GM18507 (cell line): ENCODE measurements at places on chromosomes 6 and 20.
A peak's percentile ranks its signal among the peaks of the same experiment; 100 is the strongest.

DNA sequence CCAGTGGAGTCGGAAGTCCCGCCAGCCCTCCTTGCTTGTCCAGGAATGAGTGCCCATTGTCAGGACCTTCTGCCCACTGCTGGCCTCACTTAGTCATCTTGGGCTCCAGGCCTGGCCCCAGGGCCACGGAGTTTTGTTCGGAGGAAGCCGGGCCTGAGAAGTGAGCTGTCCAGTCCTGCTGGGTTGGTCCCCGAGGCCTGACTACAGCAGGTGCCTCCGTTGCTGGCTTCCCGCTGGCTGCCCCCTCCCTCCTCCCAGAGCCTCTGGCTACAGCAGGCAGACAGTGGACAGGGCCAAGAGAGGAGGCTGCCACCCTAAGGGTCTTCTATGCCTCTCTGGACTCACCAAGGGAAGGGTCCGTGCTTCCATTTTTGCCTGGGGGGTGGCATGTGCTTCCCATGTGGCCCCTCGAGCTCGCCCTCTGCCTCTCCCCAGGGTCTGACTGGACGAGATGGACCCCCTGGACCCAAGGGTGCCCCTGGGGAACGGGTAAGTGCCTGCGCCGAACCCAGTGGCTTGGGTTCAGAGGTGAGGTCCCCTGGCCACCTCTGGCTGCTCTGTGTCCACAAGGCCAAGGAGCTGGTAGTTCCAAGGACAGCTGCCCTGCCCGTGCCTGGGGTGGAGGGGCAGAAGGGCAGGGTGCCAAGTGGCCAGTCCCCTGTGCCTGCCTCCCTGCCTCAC lies 2.8 kb downstream of the COL9A3 start:
- no peak for DNase-seq

DNA sequence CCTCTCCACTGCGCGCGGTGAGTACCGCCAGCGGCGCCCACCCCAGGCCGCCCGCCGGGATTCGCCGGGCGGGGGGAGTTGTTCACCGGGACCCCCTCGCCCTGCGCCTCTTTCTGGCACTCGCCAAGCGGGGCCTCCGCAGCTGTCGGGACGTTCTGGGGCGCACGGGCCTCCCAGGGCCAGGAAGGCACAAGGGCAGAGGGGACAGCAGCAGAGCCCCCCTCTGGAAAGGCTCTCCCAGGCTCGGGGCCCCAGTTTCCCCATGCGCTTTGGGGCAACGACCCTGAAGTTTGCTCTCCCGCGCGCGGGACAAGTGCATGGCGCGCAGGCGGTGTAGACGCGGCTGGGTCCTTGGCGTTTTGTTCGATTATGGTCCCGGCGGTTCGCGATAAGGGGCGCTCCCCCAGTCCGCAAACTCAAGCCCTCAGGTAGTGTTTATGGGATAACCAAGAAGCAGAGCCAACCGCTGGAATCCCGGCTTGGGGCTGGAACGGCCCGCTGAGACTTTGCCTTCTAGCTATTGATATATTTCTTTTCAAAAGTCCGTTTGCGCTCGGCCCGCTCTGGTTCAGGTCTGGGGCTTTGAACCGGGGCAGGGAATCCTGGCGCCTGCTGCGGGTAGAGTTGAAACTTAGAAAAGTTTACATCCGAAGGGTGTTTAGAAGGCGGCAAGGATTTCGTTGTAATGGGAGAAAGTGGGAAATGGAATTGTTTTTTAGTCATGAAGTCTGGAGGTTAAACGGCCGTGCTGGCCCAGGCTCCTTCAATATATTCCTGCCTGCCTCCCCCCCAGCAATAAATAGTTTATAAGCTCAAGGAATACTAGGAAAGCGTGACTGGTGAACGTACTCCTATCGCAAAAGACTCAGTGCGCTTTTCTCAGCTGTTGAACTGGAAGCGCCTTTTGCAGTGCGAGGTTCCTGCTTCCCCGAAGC lies 595 bp downstream of the EYA2 start:
- DNase-seq, result no peak

DNA sequence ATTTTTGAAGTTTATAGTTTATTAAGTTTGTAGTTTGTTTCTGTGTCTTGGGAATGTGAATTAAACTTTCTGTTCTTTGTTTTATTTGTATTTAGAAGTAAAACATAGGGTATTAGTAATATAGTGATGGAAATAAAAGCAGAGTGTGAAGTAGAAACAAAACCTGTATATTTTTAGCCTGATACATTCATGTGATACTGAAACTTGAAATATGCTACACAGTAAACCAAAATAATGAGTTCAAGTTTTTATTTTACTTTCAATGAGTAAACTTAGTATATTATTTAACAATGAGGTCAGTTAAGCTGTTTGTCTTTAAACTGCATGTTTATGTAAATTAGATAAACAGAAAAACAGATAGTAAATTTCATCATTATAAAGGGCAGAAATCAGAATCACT lies 1592.6 kb downstream of the GRIK2 start:
- DNase-seq, result no peak

DNA sequence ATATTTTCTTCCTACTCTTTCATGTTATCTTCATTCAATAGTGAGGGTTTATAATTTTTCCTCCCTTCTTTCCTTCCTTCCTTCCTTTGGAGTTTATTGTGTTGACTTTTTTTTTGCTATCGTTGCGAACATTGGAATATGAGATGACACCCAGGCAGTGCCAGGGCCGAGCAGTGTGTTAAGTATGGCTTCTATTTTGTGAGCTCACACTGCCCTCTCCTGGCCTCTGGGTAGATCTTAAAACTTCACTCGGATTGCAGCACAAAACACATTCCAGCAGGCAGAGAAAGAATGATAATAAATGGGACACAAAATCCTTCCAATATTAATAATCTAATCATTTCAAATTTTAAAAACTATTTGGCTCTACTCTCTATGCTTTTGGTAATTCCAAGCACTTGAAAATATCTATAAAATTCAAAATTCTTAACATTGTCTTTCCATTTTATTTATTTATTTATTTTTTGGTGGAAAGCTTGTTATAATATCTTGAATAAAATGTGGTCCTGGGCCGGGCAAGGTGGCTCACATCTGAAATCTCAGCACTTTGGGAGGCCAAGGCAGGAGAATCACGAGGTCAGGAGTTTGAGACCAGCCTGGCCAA lies 147.4 kb upstream of the OLIG3 start:
- peak; percentile 35 for DNase-seq

GRCh38 chr6:119521251-119521650 lies 171.7 kb upstream of the MAN1A1 start:
- DNase-seq, result no peak

- DNase-seq, result no peak
Observed at GRCh38 chr6:151081656-151082055, 158.1 kb upstream of the AKAP12 start.

- no peak for DNase-seq
Observed at GRCh38 chr6:14436592-14437132, 319.1 kb downstream of the CD83 start.

- no peak for DNase-seq
Observed at GRCh38 chr6:87334683-87335082, 5.6 kb upstream of the GJB7 start.

GRCh38 chr6:159077123-159077522 lies 32.3 kb upstream of the TAGAP start:
- no peak for DNase-seq

DNA sequence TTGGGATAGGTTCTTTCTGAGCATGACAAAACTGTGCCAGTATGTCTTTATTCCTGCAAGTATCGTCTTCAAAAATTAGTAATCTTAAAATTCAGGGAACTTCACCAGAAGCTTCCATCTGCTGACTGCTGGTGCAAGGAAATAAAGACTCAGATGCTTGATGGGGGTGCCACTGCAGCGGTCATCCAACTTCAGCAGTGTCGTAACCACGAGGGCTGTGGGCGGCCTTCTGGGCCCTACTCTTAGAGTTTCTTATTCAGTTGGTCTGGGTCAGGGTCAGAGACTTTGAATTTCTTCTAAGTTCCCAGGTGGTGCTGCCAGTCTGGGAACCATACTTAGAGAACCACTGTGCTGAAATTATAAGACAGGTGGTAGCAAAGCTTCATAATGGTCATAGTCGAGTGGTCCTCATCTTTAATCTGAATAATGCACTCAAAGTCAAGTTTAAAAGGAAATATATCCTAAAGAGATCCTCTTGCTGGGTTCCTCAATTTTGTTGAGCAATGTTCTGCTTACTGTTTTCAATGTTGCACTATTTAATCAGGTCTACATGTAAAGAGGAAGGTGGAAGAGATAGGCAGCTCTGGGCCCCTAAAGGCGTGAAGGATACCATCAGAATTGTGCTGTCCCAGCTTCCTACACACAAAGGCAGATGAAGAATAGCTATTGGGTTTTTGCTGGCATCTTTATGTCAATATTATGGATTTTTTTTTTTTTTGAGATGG lies 165.4 kb upstream of the GMDS start:
- no peak for DNase-seq

DNA sequence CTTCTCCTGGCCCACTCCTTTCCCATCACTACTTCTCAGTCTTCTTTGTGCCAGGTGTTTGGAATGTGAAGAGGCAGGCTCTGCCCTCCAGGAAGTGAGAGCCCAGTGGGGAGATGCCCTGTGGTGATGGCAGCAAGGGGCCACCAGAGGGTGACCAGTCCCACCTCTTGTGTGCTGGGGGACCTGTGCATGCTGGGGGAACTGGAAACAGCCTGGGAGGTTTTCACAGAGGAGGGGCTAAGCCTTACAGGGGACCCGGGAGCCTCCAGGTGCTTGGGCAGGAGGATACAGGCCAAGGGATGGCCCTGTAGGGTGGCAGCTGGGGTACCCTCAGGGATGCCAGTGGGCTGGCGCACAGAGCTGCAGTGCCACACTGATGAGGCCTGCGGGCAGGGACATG lies 72.3 kb downstream of the RAMACL start:
- DNase-seq, result no peak

DNA sequence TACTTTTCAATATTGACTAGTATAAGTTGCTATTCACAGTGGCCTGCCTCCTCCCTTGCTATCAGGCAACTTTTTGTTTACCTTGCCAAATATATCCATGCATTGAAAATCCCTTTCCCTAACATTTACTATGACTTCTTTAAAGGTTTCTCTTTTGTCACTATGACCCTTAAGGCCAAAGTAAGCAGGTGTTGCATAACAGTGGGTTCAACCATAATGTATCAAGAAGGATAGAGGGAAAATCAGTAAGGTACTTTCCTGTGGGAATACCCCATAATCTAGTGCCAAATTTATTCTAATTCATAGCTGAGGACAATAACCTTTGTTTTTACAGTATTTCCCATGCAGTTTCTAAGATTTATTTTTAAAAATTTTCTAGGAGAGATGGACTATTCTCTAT lies 527.6 kb downstream of the CDKAL1 start:
- no peak for DNase-seq

- peak; percentile 29 for DNase-seq
Observed at GRCh38 chr6:32785781-32786533, 22.6 kb upstream of the HLA-DQB2 start.

DNA sequence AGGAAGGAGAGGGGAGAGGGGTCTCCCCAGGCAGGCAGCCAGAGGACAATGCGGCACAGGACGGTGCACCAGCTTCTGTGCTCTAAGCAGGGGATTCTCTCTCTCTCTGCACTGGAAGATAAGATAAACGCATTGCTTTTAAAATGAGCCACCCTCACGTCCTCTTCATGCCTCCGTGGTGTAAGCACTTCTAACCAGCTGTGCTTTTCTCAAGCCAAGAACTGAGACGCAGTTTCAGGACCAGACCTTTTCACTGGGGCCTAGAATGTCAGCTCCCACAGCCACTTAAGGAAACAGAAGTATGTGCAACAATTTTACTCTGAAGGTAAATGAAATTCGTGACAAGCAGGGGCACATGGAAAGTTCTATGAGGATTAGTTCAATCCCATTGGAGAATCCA lies 82.4 kb downstream of the PSMB1 start:
- no peak for DNase-seq

DNA sequence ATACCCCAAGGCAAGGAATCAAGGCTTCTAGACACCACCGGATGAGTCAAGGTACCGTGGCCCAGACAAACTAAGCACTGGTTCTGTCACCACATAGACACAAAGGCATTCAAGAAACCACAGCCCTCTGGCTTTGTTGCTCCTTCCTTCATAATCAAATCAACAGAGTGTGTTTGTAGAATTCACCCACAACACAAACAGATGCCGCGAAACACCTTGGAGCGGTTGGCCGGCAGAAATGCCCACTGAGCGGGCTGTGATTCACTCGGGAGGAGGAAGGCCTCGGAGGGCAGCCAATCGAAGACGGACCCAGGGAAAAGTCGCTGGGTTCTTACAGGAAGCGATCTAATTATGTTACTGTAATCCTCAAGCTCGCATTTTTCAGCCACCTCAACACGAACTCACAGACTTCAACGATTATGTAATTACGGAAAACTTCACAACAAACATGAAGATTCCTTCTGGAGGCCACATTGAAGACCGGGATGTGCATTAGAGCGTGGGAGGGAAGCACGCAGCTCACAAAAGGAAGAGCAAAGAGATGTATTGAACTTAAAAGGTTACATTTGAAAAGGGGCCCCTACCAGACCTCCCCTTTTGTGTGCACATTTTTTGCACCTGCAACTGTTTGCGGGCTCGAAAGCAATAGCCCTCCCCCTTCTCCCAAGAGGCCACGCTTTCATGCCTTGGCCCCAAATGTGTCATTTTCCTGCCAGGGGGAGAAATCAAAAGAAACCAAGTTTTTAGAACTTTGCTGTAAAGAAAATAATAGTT lies 184.7 kb upstream of the PREP start:
- DNase-seq, result no peak

GRCh38 chr20:25005661-25006060 lies 13.1 kb upstream of the APMAP start:
- no peak for DNase-seq

- no peak for DNase-seq
Observed at GRCh38 chr6:1701668-1702353, 92.1 kb downstream of the FOXC1 start.

GRCh38 chr20:32418376-32418775 lies 60.2 kb downstream of the ASXL1 start:
- no peak for DNase-seq

GRCh38 chr6:82521369-82521768 lies 157.8 kb downstream of the TPBG start:
- no peak for DNase-seq

DNA sequence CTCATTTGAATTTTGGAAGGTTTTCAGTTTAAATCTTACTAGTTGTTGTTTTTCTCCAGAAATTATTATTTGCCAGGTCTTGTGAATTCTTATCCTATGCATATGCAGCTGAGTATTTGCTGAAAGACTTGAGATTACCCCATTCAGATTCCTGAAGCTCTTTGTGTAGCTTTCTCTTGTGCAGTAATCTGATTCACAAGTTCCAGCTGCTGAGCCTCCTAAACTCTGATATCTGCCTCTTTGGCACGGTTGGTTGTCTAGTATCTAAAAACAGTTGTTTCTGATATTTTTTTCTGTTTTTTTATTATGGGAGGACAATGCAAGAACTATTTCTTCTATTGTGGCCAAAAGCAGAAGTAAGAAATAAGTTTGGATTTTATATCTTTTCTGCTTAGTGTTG lies 863.9 kb upstream of the MANEA start:
- no peak for DNase-seq

DNA sequence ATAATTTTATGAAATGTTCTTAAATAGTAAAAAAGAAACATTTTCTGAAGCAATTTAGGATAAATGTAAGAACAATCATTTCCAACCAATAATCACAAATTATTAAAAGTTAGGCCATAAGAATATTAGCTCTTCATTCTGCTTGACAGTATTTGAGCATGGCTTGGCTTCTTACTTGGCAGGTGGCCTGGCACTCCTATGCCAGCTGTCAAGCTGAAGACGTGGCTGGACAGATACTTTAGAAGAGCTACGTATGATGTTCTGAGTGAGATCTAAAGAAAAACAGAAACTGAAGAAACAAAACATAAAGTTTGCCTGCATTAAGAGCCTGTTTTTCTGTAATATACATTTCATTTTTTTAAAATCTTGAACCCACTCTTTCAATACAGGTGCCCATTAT lies 438.9 kb downstream of the GRIK2 start:
- no peak for DNase-seq

- DNase-seq, result peak; percentile 5
Observed at GRCh38 chr6:140271759-140272377, 897.4 kb upstream of the CITED2 start.
